ENCODE measurements at places on chromosomes 12 and 14.

GRCh38 chr12:48717252-48717695, 767 bp upstream of the CCNT1 start:
- no peak for DNase-seq

- DNase-seq = peak; percentile 40
Observed at GRCh38 chr12:104790296-104791125, 167.6 kb downstream of the SLC41A2 start.

- no peak for DNase-seq
Observed at GRCh38 chr12:2248901-2249381, 196.2 kb downstream of the CACNA1C start.

DNA sequence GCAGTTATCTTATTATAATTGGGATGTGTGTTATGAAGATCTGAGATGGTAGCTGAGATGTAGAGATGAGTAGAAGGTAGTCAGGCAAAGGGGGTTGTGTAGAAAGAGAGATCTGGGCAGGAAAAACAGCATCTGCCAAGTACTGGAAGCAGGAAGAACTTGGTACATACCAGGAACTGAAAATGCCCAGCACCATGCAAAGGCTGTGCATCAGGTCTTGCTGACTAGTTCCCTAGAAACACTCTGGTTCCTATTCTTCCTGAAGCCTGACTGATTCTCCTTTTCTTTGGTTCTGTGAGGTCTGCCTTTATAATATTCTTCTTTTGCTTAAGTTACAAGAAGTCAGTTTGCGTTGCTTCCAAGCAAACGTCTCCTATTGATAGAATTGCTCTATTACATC, 6.7 kb upstream of the NFATC4 start:
- no peak for DNase-seq

DNA sequence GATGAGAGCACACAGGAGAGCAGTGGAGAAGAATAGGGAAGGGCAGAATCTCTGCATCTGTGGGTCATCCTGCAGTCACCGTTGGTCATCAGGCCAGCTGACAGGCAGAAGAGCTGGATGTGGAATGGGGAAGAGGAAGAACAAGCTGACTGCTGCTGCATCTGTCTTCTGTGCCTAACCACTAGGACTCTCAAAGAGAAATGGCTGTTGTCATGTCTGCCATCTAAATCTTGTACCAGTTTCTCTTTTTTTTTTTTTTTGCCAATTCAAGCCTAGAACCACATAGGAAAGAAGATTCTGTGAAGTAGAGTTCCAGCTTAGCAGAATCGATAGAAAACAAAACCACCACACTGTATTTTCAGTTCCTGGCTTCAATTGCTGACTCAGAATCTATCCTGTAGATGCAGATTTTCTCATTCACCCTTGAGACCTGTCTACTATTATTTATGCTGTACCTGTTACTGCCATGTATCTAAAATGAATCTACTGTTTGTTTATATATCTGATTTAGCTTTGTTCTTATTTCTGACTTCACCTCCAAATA, 421.9 kb upstream of the PRICKLE1 start:
- no peak for DNase-seq

DNA sequence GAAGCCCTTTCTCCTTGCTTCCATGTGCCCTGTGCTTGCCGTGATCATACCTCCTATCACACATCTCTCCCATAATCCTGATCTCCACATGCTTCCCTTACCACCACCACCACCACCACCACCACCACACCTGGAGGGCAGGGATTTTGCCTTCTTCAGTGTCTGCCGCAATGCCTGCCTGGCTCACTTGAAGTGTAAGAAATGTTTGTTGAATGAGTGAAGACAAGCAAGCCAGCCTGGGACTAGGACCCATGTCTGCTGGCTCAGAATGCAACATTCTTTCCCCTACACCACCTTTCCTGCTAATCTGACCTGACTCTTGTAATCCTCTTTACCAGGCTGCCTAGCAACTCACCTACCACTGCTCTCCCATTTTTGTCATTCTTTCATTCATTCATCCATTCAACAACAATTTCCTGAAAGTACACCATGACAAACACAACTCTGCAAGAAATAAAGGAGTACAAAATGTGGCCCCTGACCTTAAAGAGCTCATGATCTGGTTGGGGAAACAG, 3.5 kb upstream of the NID2 start:
- DNase-seq = no peak

DNA sequence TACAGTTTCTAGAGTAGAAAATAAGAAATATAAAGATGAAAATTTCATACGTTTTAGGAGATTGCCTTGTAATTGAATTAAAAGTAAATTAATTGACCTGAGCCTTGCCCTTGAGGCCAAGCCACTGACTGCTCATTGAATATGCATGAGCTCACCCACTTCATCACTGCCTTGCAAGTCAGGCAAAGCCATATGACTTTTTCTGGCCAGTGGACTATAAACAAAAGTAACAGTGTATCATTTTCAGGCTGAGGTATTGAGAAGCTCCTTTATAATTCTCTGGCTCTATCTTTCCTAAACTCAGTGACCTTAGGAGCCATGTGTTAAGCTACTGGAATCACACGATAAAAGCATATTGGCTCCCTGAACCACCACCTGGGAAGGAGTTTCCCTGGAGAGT, 369.3 kb downstream of the NUAK1 start:
- DNase-seq = no peak

DNA sequence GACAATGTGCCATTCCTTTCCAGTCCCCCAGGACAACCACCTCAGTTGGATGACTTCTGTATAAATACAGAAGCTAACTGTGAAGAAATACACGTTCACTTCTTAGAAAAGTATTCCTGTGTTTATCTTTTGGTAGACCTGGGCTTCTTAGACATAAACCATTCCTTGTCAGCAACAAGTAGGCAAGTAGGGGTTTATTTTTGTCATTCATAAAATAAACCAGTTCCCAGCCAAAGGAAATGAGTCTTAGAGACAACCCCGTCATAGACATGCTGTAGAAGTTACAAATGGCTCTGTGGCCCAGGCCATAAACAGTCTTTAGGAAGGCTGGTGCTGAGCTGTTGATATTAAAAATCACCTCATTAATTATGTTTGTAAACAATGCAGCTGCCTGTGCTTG, 243.2 kb downstream of the SPTSSA start:
- DNase-seq = no peak

- DNase-seq = no peak
Observed at GRCh38 chr12:98736352-98737321, 91.5 kb downstream of the APAF1 start.

DNA sequence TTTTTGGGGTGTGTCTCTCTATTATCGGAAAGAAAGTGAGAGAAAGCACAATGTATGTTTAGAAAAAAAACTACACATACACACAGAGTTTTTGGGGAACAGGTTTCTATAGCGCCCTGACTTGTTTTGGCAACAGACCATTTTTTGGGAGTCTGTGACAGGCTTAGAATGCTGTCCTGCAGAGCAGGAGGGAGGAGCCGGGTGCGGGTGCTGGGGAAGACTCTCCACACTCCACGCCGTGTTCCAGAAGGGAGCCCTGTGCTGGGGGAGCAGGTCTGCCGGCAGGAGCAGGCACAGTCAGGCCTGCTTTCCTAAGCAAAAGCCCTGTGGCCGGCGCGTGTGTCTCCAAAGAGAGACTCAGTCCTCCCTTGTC, 26.5 kb downstream of the CD9 start:
- DNase-seq = no peak

DNA sequence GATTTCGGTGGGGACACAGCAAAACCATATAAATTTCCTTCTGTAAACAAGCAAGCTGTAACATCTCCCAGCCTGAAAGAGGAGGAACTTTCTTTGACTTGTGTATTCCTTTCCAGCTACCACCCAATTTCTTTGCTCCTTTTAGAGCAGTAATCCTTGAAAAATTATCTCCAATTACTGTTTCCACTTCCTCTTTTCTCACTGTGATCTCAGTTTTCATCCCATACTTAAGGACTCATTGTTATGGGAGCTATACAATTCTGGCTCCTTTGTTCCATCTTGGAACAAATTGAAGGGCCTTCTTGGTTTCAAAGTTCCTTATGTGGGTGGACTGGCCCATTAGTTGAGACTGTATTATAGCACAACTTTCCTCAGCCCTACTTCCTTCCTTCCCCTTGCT, 152.6 kb downstream of the AKAP6 start:
- no peak for DNase-seq

- no peak for DNase-seq
Observed at GRCh38 chr14:53528185-53528671, 375.1 kb upstream of the DDHD1 start.

- no peak for DNase-seq
Observed at GRCh38 chr12:112998987-112999767, 20.9 kb downstream of the OAS2 start.

DNA sequence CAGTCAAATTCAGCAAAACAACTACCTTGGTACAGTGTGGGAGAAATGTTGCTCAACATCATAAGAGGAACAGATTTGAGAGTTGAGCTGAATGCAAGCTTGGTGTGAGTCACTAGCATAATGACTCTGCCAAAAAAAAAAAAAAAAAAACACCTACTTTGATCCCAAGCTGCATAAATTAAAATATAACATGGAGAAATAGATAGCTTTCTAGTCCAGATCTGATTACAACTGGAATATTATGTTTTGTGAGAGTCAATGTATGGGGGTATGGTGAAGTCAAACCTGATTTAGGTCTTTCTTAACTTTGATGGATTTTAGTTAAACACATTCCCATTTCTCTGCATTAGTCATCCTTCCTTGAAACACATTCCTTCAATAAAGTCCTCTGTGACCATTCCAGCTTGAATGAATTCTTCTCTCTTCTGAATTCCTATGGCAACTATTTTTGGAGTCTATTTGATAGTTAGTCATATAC, 188.1 kb downstream of the SLC5A8 start:
- DNase-seq = no peak

GRCh38 chr12:102573237-102573636, 92.9 kb upstream of the IGF1 start:
- no peak for DNase-seq

DNA sequence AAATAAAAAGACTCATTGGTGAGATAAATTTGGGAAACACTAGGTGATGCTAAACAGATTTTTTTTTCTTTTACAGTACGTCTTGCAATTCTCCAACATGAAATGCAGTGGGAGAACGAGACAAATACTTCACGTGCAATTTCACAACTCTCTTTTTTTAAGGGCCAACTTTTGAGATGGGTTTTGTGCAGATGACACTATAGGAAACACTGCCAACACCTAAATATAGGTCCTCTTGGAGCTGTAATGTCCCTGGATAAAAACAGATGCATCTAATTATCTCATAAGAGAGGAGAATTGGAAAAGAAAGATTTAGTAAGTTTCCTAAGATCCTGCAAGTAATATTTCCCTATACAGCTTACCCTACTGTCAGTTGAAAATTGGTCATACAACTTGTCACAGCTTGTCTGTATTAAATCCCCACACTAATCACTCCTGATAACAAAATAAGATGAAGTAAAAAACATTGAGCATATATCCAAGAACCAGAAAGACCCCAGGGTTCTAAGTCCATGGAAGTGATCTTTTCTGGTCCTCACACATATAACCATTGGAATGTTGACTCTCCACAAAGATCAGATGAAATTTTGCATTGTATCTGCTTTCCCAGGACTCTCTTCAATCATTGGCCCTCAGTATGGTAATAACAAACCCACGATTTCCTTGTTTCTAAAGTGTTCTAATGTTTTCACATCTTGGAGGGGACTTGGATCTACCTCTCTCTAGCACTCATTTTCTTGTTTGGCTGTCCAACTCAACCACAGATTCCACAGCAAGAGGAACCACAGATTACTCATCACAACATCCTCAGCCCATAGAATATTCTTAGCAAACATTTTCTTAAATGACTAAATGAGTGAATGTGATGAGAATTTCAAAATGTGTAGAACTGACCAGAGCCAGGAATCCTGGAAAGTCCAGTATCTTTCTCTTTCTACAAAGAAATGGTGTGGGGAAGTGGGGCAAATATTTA, 769.4 kb upstream of the USP15 start:
- no peak for DNase-seq

Measured in effector memory CD8-positive, alpha-beta T cell (primary cell).